ENCODE measurements at places on chromosomes 5 and 9.

DNA sequence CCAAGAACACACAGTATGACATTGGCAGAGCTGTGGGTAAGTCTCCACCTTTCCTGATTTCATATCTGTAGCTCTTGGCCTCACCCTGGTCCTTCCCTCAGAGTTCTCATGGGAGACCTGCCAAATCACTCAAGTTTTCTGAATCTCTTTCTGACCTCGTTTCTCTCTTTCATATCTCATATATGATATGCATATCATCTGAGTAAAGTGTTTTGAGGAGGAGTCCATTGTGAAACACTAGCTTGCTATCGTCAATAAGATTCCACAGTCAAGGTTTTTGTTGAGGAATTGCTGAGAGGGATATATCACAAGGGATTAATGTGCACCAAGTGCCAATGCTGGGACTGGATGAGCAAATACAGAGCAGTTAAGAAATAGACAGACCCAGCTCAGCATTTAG, 739.2 kb downstream of the BRINP1 start:
- no peak for DNase-seq

- DNase-seq, result no peak
Measured at GRCh38 chr9:116924462-116925110, 237.5 kb downstream of the TRIM32 start.

- DNase-seq, result no peak
Measured at GRCh38 chr5:75337366-75338021, 474 bp downstream of the HMGCR start.

DNA sequence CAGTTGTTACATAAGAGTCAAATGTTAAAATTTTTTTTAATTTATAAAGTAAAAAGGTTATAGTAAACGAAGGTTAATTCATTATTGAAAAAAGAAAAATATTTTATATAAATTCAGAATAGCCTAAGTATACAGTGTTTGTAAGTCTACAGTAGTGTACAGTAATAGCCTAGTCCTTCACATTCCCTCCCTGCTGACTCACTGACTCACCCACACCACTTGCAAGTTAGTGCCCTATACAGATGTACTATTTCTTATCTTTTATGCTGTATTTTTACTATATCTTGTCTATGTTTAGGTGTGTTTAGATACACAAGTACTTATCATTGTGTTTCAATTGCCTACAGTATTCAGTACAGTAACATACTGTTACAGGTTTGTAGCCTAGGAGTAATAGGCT, 57.6 kb downstream of the MAMDC2 start:
- DNase-seq, result no peak

- DNase-seq, result no peak
Measured at GRCh38 chr9:110140276-110140675, 67.7 kb downstream of the C9orf152 start.

DNA sequence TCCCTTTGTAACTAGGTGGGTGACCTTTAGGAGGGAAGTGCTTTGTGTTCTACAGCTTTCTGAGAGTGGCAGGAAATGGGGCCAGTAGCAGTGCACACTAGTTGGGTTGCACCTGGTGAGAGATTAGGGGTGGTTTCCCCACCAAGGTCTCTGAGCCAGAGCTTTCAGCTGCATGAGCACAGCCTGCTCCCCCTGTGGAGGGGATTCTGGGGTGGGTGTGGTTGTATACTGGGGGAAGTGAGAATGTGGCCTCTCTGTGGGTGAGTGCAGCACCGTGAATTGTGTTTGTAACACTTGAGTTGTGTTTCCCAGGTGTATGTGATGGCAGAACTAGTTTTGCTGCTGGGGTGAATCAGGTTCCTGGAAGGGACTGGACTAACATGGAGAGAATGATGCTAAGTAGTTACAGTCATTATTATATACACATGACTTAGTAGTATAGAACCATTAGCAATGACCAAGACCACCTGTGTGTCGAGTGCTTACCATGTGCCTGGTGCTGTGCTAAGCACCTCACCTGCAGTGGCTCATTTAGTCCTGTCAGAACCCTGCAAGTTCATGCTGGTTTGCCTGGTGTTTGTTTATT, 11.8 kb upstream of the CXXC5 start:
- peak; percentile 53 for DNase-seq

- DNase-seq, result no peak
Measured at GRCh38 chr5:171770153-171770552, 15.5 kb upstream of the SMIM23 start.

GRCh38 chr5:150001660-150002486, 1.3 kb downstream of the HMGXB3 start:
- DNase-seq, result peak; percentile 29

DNA sequence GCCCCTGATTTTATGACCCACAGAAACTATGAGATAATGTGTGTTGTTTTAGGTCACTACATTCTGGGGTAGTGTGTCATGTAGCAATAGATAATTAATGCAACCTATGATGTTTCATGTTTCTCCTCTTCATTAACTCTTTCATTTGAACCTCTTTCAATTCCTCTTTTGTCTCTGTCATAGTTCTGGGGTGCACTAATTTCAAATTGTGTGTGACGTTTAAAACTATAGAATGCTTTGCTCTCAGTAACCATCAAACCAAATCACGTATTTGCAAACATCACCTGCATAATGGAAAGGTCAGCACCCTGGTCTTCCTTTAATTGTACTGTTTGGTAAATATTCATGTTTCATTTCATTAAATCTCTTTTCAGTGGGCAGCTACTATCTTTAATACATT, 621.6 kb downstream of the TLR4 start:
- no peak for DNase-seq

DNA sequence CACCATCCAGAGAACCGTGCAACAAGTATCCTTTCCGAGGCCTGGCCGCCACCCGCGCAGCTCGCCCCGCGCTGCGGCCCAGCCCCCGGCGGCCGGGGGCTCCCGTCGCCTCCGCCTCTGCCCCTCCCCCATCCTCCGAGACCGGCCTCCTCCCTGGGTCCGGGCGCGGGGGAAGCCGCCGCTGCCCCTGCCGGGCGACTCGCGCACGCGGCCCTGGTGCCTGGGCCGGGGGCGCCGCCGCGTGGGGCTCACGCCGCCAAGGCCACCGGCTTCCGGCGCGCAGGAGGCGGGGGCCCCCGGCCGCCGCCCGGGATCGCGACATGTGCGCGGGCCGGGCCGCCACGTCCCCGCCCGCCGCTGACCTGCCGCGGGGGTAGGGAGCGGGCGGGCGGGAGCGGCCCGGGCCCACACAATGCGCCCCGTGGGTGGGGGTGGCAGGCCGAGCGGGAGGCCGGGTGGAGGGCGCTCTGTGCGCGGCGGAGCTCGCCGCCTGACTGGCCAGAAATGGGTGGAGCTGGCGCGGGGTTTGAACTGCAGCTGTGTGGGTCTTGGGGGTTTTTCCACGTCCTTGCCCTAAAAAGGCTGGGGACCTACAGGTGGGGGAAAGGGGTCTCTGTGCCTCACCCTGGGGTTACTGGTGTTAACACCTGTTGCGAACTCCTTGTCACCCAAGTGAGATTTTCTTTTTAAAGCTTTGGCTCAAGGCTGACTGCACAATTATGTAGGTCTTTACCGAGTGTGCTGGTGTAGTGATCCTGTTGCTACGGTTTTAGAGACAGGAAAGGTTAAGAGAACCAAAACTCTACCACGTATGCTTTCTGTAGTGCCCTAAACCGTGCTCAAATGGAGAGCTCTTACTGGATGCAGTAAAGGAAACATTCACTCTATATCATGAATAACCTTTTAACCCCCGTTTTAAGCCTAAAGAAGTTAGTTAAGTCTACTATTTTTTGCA, 32.3 kb downstream of the TNPO1 start:
- peak; percentile 46 for DNase-seq

DNA sequence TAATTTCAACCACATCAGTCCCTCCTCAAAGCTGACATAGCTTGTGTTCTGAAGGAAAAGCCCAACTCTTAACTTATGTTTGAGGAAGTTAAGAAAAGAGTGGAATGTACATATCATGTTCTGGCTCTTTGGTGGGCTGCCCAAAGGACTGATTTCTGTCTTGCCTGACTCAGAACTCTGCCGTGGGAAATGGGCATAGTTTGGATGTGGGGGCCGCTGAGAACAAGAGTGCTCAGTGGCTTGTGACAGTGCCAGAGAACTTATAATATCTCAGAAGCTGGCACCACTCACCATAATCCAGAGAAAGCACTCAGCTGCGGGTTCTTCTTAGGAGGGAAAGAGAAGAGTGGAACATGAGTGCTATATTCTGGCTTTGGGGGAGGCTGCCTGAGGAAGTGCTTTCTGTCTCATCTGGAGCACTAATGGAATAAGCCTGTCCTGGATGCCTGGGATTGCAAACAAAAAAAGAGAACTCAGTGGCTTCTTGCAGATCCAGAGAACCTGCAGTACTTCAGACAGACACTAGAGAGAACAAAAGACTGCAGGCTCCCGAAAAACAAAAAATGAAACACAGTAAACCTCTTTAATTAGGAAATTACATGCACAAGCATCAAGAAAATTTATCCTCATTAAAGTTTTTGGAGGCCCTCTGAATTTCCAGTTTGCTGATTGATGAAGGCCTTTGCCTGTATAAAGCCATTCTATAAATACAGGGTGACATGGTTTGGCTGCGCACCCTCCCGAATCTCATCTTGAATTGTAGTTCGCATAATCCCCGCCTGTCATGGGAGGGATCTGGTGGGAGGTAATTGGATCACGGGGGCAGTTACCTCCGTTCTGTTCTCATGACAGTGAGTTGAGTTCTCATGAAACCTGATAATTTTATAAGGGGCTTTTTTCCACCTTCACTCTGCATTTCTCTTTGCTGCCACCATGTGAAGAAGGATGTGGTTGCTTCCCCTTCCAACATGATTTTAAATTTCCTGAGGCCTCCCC, 207.0 kb downstream of the DMAC1 start:
- no peak for DNase-seq

GRCh38 chr9:117189121-117189520, 225.7 kb downstream of the ASTN2 start:
- DNase-seq, result no peak

- no peak for DNase-seq
Measured at GRCh38 chr5:8436924-8437323, 568.0 kb downstream of the MTRR start.

DNA sequence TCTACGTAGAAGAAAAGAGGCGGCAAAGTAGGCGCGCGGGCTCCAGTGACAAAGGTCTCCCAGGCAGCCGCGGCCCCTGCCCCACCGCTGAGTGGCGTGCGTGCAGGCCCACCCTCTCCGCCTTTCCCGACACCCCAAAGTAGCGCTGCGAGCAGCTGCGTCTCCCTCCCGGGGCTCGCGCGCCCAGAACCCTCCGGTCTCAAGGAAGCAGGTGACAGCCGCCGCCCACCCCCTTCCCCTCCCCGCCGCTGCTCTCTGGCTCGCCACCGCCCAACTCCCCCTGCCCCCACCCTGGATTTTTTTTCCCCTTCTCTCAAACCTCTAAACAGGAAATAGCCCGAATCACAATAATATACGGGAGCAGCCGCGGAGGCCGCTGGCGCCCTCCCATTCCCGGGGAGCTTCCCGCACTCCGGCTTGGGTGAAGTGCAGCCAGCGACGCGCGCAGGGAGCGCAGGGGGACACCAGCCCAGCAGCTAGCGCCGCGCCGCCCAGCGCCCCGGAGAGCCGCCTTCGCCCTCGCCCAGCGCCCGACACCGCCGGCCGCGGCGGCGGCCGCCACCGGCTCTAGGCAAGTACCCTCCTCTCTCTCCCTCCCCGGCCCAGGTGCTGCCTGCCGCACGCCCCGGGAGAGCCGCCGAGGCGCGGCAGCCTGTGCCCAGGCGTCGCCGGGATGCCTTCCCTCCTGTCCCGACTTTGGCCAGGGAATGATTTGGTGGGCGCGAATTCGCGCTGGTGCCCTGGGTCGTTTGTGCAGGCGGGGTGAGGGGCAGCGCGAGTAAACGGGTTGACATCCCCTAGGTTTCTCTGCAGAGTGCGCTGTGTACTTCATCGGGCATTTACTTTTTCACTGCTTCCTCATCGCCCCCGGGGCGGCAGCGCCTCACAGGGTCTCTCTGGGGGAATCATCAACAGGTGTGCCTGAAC, 52.7 kb upstream of the TJP2 start:
- peak; percentile 64 for DNase-seq

DNA sequence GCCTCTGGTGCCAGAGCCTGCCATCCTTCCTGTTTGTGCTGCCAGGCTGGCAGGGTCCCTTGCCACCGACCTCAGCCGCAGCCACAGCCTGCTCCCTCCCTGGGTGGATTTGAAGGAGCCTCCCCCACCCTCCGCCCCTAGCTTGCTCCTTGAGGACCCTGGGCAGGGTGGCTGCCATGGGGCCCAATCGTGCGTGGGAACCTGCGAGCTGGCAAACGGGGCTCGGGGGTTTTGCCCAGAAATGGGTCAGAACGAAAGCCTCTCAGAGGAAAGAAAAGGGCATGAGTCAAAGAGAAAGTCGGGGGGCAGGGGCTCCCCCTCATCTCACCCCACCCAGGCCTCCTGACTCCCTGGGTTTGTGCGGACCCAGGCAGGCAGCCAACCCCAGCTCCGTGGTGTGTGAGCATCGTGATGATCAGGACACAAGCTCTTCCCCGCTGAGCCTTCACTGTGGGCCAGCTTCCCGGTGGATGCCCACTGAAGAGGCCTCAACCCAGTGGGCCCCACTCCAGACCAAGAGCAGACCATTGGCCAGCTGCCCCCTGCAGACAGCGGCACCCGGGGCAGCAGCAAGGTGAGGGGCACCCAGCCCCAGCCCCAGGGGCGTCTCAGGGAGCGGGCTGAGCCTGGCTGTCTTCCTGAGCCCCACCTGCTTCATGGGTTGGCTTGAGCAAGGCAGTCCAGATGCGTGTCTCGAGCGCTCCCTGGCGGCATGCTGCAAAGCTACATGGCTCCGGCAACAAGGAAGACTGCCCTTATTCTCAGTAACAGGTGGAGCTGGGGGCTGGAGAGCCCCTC, 3.0 kb upstream of the FUT7 start:
- DNase-seq, result peak; percentile 91

GRCh38 chr9:82670000-82670399, 392.9 kb downstream of the RASEF start:
- DNase-seq, result no peak

- no peak for DNase-seq
Measured at GRCh38 chr5:139012176-139012575, 137.0 kb upstream of the LRRTM2 start.

- DNase-seq, result no peak
Measured at GRCh38 chr5:109005297-109006009, 257.8 kb downstream of the FER start.

GRCh38 chr9:124239249-124240073, 18.3 kb upstream of the NEK6 start:
- DNase-seq, result no peak

- DNase-seq, result no peak
Measured at GRCh38 chr9:130265431-130266235, at the start of gene HMCN2. Gene HMCN2 (plus strand): TSS chr9:130265760. CDS start chr9:130265879, 119 bp downstream.

- DNase-seq, result no peak
Measured at GRCh38 chr9:130104491-130105193, 50.9 kb downstream of the GPR107 start.

DNA sequence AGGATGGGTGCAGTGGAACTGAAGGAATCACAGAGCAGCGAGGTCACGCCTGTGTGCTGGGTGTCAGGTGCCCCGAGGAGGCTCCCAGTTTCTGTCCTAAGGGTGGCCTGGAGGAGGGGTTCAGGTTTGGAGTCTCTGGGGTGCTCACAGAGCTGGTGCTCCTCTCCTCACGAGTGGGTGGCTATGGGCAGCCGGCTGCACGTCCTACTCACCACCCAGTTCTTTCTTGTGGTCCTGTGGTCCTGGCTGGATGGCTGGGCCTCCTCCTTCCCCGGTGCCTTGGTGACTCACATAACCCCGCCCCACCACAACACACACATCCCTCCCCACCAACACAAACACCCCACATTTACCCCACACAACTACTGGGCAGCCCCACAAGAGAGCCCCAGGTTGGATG, 9.9 kb upstream of the PTGS1 start:
- DNase-seq, result no peak

All from NCI-H345 (cell line).